ENCODE measurements at places on chromosomes 5 and 9. TPM values are rescaled to one million over a fixed set of nuclear protein-coding genes. Genes with fewer than 3 reads are reported as not detected.

- H3K36me3 ChIP-seq, result peaks cover 5% of the 10 kb centered on the region
- DNase-seq, result no peak
- peaks cover 27% of the 10 kb centered on the region for H3K4me1 ChIP-seq
- no peak overlapping the region for H3K27ac ChIP-seq
- no peaks in the 10 kb centered on the region for H3K27me3 ChIP-seq
Observed at GRCh38 chr5:80198399-80198798, 57.4 kb downstream of the SERINC5 start.

FYB1 gene
- total RNA-seq, result 0.42 TPM

GRCh38 chr9:74379718-74380117, 117.4 kb upstream of the RORB start:
- H3K27ac ChIP-seq, result no peak overlapping the region
- H3K36me3 ChIP-seq, result no peaks in the 10 kb centered on the region
- DNase-seq, result no peak
- no peak overlapping the region for H3K4me3 ChIP-seq

CCDC180 gene
- 1.3 TPM for total RNA-seq

DNA sequence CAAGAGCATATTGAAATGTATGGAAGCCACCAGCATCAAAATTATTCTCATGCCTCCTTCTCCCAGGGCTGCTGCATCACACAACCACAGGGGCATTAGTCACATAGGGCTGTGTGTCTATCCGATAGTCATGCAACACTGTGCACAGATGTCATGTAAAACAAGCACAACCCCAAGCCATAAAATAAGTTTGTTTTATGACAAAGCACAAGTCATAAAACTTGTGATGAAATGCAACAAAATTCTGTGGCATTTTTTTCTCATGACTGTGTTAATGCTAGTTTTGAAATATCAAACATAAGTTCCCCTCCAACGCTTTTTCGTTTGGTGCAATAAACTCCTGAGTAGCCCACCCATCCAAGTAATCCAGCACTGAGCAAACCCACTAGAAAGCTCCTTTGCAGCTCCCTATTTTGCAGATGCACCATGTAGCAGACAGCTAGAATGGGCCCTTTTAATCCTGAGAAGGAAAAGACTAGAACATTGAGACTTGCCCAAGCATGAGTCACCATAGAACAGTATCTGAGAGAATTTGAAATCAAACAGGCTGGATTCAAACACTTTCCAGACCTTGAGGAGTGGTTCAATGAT, 93.3 kb upstream of the ZNF366 start:
- DNase-seq, result peak; percentile 98
- H3K27ac ChIP-seq, result no peak overlapping the region
- H3K4me3 ChIP-seq, result no peak overlapping the region
- H3K27me3 ChIP-seq, result no peaks in the 10 kb centered on the region
- peaks cover 16% of the 10 kb centered on the region for H3K36me3 ChIP-seq

- no peaks in the 10 kb centered on the region for H3K36me3 ChIP-seq
- no peak for DNase-seq
- H3K27ac ChIP-seq, result no peak overlapping the region
Observed at GRCh38 chr5:75907651-75908050, 175.5 kb upstream of the SV2C start.

LCN6 gene
- not detected for total RNA-seq

- H3K4me3 ChIP-seq, result no peak overlapping the region
- H3K36me3 ChIP-seq, result no peaks in the 10 kb centered on the region
- H3K27me3 ChIP-seq, result peaks cover 1% of the 10 kb centered on the region
- no peak for DNase-seq
Observed at GRCh38 chr5:107860044-107860443, 189.3 kb upstream of the EFNA5 start.

DNA sequence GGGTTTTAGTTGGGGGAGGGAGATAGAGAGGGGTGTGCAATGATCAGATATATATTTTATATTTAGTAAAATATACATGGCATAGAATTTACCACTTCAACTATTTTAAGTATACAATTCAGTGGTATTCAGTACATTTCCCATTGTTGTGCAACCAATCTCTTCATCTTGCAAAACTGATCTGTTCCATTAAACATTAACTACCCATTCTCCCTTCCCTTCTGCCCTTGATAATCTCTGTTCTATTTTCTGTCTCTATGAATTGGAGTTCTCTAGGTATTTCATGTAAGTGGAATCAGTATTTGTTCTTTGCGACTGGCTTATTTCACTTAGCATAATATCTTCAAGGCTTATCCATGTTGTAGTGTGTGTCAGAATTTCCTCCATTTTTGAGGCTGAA, 38.6 kb downstream of the TGFBI start:
- peaks cover 3% of the 10 kb centered on the region for H3K27me3 ChIP-seq
- no peak overlapping the region for H3K4me3 ChIP-seq
- peaks cover 25% of the 10 kb centered on the region for H3K36me3 ChIP-seq
- no peak for DNase-seq
- H3K4me1 ChIP-seq, result peaks cover 12% of the 10 kb centered on the region

GRCh38 chr5:53045263-53045662, 56.1 kb downstream of the ITGA2 start:
- peaks cover 55% of the 10 kb centered on the region for H3K36me3 ChIP-seq
- H3K4me1 ChIP-seq, result peaks cover 62% of the 10 kb centered on the region
- 0 out of 2 replicates have a peak, but pooled peaks cover 3% of the 10 kb centered on the region for H3K27me3 ChIP-seq
- H3K4me3 ChIP-seq, result peak overlapping the region; percentile 39
- H3K27ac ChIP-seq, result peak overlapping the region; percentile 75
- DNase-seq, result no peak

- no peaks in the 10 kb centered on the region for H3K4me1 ChIP-seq
- peaks cover 54% of the 10 kb centered on the region for H3K27me3 ChIP-seq
- no peaks in the 10 kb centered on the region for H3K36me3 ChIP-seq
- no peak for DNase-seq
- H3K4me3 ChIP-seq, result no peak overlapping the region
Observed at GRCh38 chr9:132474253-132474652, 64.2 kb downstream of the CFAP77 start.

TMED9 gene
- 356 TPM for total RNA-seq

SPATA6L gene
- total RNA-seq, result 0.73 TPM

- DNase-seq, result peak; percentile 75
- peaks cover 10% of the 10 kb centered on the region for H3K27me3 ChIP-seq
- peaks cover 21% of the 10 kb centered on the region for H3K4me1 ChIP-seq
Observed at GRCh38 chr9:77588271-77588937, 59.7 kb downstream of the GNA14 start.

SLC25A2 gene
- total RNA-seq, result not detected

GRCh38 chr9:99783799-99784198, 37.9 kb upstream of the NR4A3 start:
- H3K27ac ChIP-seq, result no peak overlapping the region
- peaks cover 7% of the 10 kb centered on the region for H3K27me3 ChIP-seq
- DNase-seq, result no peak
- H3K4me3 ChIP-seq, result no peak overlapping the region

DNA sequence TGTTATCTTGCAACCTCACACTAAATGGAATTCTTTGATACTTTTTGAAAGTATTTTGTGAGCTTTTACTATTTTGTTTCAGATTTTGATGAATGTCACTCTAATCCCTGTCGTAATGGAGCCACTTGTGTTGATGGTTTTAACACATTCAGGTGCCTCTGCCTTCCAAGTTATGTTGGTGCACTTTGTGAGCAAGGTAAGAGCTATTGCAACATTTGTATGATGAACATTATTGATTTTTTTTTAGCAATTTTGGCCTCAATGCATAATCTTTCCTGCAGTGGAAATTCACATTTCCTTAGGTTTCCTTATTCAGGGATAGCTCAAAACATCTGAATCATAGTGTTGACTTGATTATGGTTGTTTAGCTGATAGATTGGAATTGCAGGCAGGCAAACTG, 76.3 kb downstream of the VCAN start:
- H3K27ac ChIP-seq, result no peak overlapping the region
- no peaks in the 10 kb centered on the region for H3K27me3 ChIP-seq
- no peak for DNase-seq
- no peaks in the 10 kb centered on the region for H3K36me3 ChIP-seq

All from HFFc6 (cell line).